ENCODE measurements at places on chromosomes 1 and 21.

GRCh38 chr1:85438353-85438752 lies 26.6 kb downstream of the DDAH1 start:
- no peak for DNase-seq

DNA sequence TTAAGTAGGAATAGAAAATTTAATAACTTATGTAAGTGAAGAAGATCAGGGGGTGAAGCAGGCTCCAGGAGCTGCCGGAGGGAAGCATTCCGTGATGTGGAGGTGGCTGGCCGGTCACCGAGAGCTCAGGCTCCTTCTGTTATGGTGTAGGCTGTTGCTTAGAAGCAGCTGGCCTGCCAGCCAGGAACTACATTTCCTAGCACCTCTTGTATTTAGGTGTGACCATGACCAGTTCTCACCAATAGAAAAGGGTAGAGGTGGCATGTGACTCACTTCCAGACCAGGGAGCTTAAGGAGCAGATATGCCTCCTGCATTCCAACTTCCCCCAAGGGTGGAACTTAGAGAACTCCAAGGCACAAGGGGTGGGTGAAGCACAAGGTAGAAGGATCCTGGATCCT lies 120.7 kb downstream of the ACTL8 start:
- DNase-seq: no peak

- DNase-seq: peak; percentile 23
Observed at GRCh38 chr1:212498283-212499040, 65.7 kb downstream of the NENF start.

DNA sequence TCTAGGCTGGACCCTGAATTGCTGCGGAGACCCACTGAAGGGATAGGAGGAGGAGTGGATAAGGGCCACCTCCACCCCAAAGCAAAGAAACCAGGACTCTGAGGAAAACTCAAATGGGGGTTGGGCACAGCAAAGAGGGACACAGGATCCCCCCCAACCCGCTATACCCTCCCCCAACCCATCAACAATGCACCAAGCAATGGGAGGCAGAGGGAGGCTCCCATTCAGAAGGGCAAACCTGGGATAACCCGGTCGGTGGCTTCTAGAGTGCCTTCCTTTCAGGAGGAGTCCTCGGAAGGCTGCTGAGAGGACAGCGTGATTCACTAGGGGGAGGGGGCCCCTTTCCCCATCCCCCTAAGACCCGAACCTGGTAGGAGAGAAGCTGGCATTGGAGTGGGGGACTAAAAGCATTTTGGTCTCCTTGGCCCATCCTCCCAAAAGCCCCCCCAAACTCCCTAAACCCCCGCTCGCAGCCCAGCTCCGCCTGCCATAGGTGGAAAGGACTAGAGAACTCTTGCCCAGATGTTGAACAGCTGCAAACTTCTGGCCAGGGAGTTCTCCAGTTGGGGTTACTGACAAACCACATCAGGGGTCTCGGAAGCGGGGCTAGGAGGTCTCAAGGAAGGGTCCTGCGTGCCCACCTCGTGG lies 1.3 kb downstream of the MEF2D start:
- DNase-seq: no peak

DNA sequence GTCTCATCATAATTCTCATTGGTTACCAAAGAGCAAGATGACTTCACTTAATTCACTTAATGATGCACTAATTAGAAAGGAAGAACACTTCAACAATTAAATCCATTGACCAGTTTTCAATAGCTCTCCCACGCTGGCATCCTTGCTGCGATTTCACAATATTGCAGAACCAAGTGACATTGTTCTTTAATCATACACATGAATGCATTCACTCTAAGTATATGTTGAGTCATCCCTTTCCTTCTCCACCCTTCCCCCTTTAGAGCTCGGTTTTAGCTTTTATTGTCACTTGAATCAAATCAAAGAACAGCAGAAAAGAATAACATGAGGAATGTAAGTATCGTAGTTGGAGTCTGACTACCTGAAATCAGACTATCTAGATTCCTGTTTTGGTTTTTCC lies 233.6 kb upstream of the FMN2 start:
- DNase-seq: no peak

DNA sequence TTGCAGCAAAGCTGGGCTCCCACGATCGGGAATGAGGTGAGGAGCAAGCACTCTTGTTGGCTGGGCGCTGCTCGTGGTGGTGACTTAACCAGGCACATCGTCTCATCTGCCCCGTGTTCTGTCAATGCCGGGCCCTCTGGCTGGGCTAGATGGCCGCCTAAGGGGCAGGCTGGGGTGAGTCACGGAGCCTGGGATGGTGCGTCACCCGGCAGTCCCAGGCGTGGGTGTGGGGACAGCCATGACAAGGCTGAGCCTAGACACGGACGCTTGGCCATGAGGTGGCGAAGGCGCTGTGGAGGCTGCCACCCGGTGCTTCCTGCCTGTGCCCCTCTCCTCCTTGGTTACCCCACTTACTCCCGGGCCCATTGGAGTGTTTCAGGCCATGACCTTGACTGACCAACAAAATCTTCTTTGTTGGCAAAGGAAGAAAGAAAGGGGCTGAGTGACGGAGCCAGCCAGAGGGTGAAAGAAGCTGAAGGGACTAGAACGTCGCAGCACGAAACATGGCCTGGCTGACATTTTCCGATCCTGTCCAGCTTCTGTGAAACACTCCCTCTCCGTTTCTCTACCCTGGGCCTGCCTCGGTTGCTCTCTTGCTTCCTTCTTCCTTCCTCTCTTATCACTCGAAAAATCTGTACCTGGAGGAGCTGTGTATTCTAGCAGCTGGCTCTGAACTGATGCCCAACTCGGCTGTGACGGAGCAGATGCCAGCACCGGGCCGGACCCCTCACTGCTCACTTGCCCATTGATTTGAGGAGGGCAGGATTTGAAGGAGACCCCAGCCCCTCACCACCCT lies 596 bp downstream of the CD247 start:
- no peak for DNase-seq

- no peak for DNase-seq
Observed at GRCh38 chr1:3530926-3531818, 76.7 kb downstream of the ARHGEF16 start.

DNA sequence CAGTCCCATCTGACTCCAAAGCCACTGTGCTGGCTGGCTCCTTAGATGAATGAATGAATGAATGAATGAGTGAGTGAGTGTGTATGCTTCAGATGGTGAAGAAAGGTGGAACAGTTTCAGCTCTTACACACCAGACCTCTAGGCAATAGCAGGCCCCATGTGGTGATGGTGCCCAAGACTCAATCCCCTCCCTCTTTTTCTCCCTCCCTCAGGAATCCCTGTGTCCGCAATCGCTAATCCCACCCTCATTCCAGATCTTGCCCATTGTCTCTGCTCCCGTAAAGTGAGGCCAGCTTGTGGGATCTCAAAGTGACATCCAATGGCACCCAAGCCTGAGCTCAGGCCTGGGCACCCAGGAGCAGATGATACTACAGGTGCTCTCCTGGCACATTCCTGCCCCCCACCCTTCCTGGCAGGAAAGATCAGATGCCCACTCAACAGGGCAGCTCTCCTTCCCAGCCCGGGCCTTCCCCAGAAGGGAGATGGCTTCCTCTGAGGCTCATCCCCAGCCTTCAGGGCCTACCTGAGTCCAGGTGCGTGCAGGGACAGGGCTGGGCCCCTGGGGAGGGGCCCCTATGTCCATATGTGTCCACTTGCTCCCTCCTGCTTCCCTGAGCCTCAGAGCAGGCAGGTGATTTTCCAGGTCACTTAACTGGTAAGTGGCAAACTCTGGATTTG lies 106.4 kb downstream of the HMGB4 start:
- DNase-seq: no peak

- no peak for DNase-seq
Observed at GRCh38 chr1:182575540-182576149, 13.4 kb downstream of the RNASEL start.

- no peak for DNase-seq
Observed at GRCh38 chr1:2466958-2467554, 9.0 kb upstream of the PLCH2 start.

DNA sequence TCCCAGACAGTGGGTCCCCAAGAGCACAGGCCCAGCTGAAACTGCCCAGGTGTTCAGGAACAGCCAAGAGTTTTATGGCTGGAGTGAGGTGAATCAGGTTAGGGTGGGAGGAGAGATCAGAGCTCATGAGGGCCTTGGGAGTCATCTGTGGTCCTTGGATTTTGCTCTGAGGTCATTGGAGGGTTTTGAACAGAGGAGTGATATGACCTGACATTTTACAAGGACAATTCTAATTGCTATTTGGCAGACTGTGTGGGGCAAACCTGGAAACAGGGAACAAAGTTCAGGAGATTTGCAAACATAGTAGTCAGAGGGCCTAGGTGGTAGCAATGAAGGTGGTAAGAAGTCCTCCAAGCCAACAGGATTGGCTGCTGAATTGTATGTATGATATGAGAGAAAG lies 31.1 kb upstream of the LRRN2 start:
- DNase-seq: no peak

DNA sequence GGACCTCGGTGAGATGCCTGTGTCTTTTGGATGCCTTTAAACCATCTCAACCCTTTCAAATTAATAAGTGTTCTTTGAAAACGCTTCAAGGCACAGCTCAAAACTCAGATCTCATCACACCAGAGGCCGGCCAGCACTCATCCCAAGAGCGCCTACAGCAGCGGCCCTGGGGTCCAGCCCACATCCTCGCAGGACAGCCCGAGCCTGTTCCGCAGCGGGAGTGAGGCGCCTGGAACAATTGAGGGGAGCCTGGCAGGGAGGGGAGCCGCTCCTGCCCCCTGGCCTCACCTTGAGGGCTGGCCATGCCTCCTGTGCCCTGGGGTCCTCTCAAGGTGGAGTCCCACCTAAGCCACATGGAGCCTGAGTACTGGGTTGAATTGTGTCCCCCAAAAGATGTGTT lies 37.9 kb downstream of the ACOT7 start:
- no peak for DNase-seq

- no peak for DNase-seq
Observed at GRCh38 chr1:45815667-45816458, 12.5 kb downstream of the MAST2 start.

GRCh38 chr1:11649237-11649623 lies 5.0 kb downstream of the FBXO2 start:
- no peak for DNase-seq

GRCh38 chr1:178039891-178040290 lies 54.0 kb upstream of the RASAL2 start:
- DNase-seq: no peak

DNA sequence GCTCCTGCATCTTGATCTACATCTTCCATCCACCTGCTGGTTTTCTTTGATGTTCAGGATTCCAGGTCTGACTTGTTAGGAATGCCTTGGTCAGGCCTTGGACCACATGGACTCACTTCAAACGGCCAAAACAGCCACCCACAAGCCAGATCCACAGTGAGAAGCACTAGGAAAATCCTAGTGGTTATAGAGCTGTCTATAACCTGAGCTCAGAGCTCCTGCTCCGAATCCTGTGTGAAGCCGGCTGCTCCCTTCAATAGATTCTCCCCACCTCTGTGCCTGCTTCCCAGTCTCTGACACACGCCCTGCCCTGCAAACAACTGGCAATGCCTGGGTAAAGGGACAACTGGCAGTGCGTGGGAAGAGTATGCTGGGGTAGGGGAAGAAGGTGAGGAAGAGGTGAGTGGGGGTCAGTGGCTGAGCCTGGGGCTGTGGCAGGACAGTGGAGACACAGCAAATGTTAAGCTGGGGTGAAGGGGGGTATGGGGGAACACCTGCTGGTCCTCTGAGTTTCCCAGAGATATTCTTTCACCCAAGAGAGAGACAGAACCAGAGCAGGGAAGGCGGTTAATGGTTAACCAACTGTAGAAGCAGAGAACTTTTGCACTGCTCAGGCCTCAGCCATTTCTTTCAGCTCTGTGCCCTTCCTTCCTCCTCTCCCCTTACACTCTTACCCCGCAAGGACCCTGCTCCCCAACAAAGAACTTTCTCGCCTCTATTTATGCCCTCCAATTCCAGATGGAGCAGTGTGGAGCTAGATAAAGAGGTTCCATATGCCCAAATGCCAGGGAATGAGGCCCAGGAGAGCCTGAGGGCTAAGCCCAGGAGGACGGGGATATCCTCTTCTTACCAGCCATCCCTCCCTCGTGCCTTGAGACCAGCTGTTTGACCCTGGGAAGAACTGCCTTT lies 4.5 kb downstream of the PLXNA2 start:
- no peak for DNase-seq

- DNase-seq: no peak
Observed at GRCh38 chr1:86782482-86782881, 78.1 kb downstream of the SH3GLB1 start.

DNA sequence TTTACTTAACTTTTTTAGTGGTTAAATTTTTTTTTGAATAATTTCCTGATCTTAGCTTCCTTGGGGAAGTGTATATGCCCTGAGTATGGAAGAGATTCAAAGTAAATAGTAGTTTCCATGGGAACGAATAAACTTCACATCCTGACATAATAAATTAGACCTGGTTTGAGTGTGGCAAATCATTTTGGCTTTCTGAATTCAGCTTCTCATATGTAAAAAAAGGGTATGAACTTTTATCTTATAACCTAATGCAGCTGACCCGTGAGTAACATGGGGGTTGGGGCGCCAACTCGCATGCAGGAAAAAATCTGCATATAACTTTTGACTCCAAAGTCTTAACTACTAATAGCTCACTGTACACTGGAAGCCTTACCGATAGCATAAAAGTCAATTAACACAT lies 736.8 kb upstream of the NCAM2 start:
- no peak for DNase-seq

DNA sequence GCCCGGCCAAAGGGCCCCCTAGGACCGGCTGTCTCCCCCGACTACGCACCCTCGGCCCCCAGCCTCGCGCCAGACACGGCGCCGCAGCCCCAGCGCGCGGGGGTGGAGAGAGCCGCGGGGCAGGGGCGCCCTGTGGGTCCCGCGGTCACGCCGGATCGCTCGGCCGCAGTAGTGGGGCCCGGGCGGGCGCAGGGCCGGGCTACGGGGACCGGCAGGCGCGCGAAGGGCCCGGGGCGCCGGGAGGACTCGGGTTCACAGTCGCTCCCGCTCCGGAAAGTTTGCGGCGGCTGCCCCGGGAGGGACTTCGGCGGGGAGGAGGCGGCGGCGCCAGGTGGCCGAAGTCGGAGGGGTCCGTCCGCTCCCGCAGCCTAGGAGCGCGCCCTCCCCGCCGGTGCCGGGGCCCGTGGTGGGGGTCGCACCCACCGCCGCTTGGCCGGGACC lies 7.1 kb upstream of the ZNF669 start:
- DNase-seq: no peak

Measured in thoracic aorta (tissue), 2 donors.